ENCODE measurements at places on chromosomes 2 and 18. TPM values are rescaled to one million over a fixed set of nuclear protein-coding genes. Genes with fewer than 3 reads are reported as not detected.

Gene CAMKMT
- 2.6 TPM for total RNA-seq

Gene TEKT4
- total RNA-seq: not detected

Gene SCYGR4
- not detected for total RNA-seq

Gene XRCC5
- total RNA-seq: 170 TPM

Gene CRYBA2
- total RNA-seq: not detected

Gene SERPINB7
- 0.16 TPM for total RNA-seq

Gene ANKRD53
- total RNA-seq: 0.32 TPM

Gene NCKAP5
- 1.4 TPM for total RNA-seq

Gene ERBB4
- total RNA-seq: under 0.01 TPM

Gene TRMT61B
- 13.5 TPM for total RNA-seq

Gene GAREM2
- under 0.01 TPM for total RNA-seq

Gene ZNG1B
- total RNA-seq: 21.9 TPM

Gene GALR1
- not detected for total RNA-seq

Gene DSG4
- not detected for total RNA-seq

Gene ATP6V1C2
- 0.32 TPM for total RNA-seq

Gene OXER1
- total RNA-seq: not detected

Gene GTF3C2
- total RNA-seq: 18.3 TPM

Gene ASB18
- total RNA-seq: not detected

Gene FAP
- total RNA-seq: 9.7 TPM

Gene CNDP1
- total RNA-seq: not detected

Gene ALMS1
- total RNA-seq: 5.5 TPM

Gene TIA1
- 90.8 TPM for total RNA-seq

Gene FBXO48
- total RNA-seq: 0.50 TPM

Gene CD8B2
- total RNA-seq: not detected

Gene NT5C1B
- not detected for total RNA-seq

Gene DGUOK
- 22.3 TPM for total RNA-seq

Gene ITPRIPL1
- total RNA-seq: 4.7 TPM

Gene GPR55
- total RNA-seq: not detected

Gene DOK1
- 18.3 TPM for total RNA-seq

Gene ZNF407
- total RNA-seq: 9.9 TPM

Gene MEIS1
- 1.6 TPM for total RNA-seq

Gene ARHGAP28
- 3.6 TPM for total RNA-seq

Gene RESP18
- not detected for total RNA-seq

Gene ARHGAP15
- total RNA-seq: not detected

Gene EIF2AK3
- total RNA-seq: 18.5 TPM

Gene PCARE
- total RNA-seq: not detected

Gene ABCG8
- not detected for total RNA-seq

All from bladder microvascular endothelial cell (primary cell).